Tracheal epithelial cell (primary cell): ENCODE measurements at places on chromosomes 4 and X. TPM values are rescaled to one million over a fixed set of nuclear protein-coding genes. Genes with fewer than 3 reads are reported as not detected.

The XAGE1B gene
- not detected in 2 replicates for total RNA-seq

The ITM2A gene
- 1.1 and 4.6 TPM in 2 replicates for total RNA-seq

The GLRB gene
- 2.1 and 3.4 TPM in 2 replicates for total RNA-seq

The IL2 gene
- not detected in 2 replicates for total RNA-seq

The MAMLD1 gene
- 0.48 and 1.3 TPM in 2 replicates for total RNA-seq

The OPHN1 gene
- total RNA-seq: 3.0 and 4.8 TPM in 2 replicates

The CWH43 gene
- total RNA-seq: 7.2 and 9.4 TPM in 2 replicates

The ARHGAP36 gene
- total RNA-seq: not detected in 2 replicates

The SMIM10L2A gene
- total RNA-seq: 2.2 and 5.5 TPM in 2 replicates

The GLRA2 gene
- 0.85 TPM in 1 of 2 replicates, not detected in the other for total RNA-seq

The MAGEA11 gene
- not detected in 2 replicates for total RNA-seq

The EREG gene
- 15.6 and 19.3 TPM in 2 replicates for total RNA-seq

The GRXCR1 gene
- not detected in 2 replicates for total RNA-seq

The SRD5A3 gene
- 17.7 and 22.4 TPM in 2 replicates for total RNA-seq

The TMEM150C gene
- total RNA-seq: 0.48 TPM in 1 of 2 replicates, not detected in the other

The COX7B2 gene
- total RNA-seq: not detected in 2 replicates

The USP51 gene
- 0.21 and 0.24 TPM in 2 replicates for total RNA-seq

The DIPK2B gene
- under 0.01 TPM in 2 replicates for total RNA-seq

The GUCY1A1 gene
- total RNA-seq: 0.64 and 4.8 TPM in 2 replicates

The PSAPL1 gene
- under 0.01 TPM in 2 replicates for total RNA-seq

The RIBC1 gene
- 0.43 and 0.48 TPM in 2 replicates for total RNA-seq

The DKC1 gene
- 57.1 and 61.6 TPM in 2 replicates for total RNA-seq

The PDGFC gene
- total RNA-seq: 39.2 and 48.9 TPM in 2 replicates

The ZCCHC13 gene
- not detected in 2 replicates for total RNA-seq

The KLHL13 gene
- 2.3 and 20.2 TPM in 2 replicates for total RNA-seq

The CAMK2D gene
- total RNA-seq: 45.5 and 58.4 TPM in 2 replicates

The PPEF2 gene
- 0.24 TPM in 1 of 2 replicates, not detected in the other for total RNA-seq

The CXorf66 gene
- not detected in 2 replicates for total RNA-seq

The FAT4 gene
- 0.64 and 0.96 TPM in 2 replicates for total RNA-seq

The CT47B1 gene
- not detected in 2 replicates for total RNA-seq

The TMEM31 gene
- not detected in 2 replicates for total RNA-seq

The STOX2 gene
- 3.4 and 4.5 TPM in 2 replicates for total RNA-seq

The TCP11X2 gene
- not detected in 2 replicates for total RNA-seq

The PLS3 gene
- 243 and 337 TPM in 2 replicates for total RNA-seq

The HTT gene
- 26.6 and 32.0 TPM in 2 replicates for total RNA-seq

The ASMT gene
- 1.7 TPM in 1 of 2 replicates, not detected in the other for total RNA-seq

The ARL9 gene
- 0.43 TPM in 1 of 2 replicates, not detected in the other for total RNA-seq

The NWD2 gene
- under 0.01 TPM in 1 of 2 replicates, not detected in the other for total RNA-seq

The TLR3 gene
- total RNA-seq: 0.43 and 1.7 TPM in 2 replicates

The BST1 gene
- 0.96 TPM in 1 of 2 replicates, not detected in the other for total RNA-seq

The PRR32 gene
- not detected in 2 replicates for total RNA-seq

The CPZ gene
- 0.48 TPM in 1 of 2 replicates, not detected in the other for total RNA-seq

The ETDB gene
- not detected in 2 replicates for total RNA-seq
